Activated CD4-positive, CD25-positive, alpha-beta regulatory T cell (primary cell): ENCODE measurements at places on chromosomes 7 and 10.

GRCh38 chr10:102473445-102474331 lies 22.3 kb upstream of the C10orf95 start:
- DNase-seq, result no peak

- no peak for DNase-seq
Measured at GRCh38 chr10:70491614-70492013, 13.0 kb downstream of the PALD1 start.

DNA sequence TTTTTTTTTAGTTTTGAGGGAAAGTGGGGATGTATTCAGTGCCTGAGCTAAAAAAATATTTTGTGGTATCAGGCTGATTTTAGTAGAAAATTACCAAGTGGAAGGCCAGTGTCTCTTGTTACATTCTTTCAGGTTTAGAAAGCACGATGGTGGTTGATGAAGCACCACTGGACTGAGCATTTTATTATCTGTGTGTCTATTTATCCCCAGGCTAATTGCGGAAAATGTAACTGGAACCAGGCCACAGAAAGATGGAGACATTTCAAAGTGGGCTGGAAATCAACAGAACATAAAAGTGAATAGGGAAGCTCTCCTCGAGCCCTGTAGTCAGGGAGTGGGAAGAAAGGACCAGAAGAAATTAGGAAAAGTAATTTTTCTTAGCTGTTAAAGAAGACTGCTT lies 261.0 kb downstream of the STK31 start:
- no peak for DNase-seq

DNA sequence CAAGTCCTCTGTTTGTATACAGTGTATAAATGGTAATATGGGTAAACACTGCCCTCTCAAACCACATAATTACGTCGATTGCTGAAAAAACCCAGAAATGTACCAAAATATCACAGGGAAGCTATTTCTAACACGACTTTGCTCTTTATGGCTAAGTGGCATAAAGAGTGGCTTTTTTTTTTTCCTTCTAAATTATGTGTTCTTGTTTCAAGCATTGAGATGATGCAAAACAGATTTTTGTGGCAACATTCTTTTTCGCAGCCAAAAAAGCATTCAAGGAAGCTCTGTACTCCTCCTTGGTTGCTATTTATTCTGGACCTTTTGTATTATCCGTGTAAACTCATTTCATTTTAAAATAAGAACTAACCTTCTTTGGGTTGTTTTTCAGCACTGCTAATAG lies 138.9 kb downstream of the VTI1A start:
- DNase-seq, result no peak

- DNase-seq, result no peak
Measured at GRCh38 chr7:157389951-157390730, 53.3 kb downstream of the DNAJB6 start.

GRCh38 chr7:24388212-24388611 lies 104.2 kb downstream of the NPY start:
- DNase-seq, result no peak

DNA sequence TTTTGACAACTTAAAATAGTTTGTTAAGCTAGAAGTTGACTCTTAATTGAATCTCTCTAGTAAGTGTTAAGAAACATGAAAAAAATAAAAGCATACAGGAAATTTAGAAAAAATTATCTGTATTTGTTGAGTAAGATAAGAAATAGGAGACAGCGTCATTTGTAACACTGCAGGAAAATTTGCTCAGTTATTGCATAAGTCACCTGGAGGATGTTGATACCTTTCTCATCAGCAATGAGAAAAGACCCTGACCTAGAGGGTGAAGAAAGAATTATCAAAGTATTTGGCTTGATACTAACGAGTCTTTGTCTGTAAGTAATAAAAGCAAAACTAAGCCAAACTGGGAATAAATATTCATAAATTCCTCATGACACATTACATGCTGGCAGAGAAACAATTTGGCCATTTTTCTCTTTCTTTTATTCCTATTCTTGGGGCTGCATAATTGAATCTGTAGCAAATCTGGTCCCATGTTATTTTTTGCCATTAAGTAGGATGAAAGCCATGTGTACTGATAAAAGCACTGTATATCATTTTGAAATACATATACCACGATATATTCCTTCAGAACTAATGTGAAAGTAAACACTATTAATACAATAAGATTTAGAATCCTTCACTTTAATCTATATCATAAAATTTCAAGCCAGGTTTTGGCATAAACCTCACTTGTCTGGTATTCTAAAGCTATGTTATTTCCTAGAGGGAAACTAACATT lies 362.8 kb downstream of the THSD7A start:
- DNase-seq, result no peak

GRCh38 chr10:78772486-78772885 lies 296.3 kb upstream of the ZMIZ1 start:
- no peak for DNase-seq

DNA sequence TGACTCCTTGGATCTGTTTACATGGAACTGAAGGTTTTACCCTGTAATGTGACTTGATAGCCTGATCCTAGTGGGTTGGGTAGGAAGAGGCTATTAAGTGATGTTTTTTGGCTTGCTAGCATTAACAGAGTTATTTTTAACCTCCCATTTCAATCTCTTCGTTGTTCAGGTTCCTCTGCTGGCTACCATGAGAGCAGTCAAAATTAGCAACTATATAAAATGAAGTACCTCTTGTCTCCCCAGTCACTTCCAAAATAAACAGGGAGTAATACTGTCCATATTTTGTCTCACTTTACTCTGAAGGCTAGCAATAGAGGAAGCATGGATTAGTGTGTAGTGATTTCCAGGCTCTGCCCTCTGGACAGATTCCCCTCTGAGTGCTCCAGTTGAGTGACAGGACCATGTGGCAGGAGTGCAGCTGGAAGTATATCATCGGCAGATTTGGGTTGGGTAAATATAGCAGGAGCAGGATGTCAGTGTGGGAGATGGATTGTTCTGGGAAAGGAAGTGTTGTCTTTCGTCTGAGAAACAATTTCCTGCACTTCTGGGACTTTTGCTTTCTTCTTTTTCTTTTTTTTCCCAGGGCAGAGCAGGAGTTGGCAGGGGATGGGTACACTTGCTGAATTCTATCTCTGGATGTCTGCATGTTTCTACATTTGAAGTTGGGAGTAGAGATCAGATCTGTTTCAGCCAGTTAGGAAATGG lies 35.2 kb downstream of the GBF1 start:
- no peak for DNase-seq

GRCh38 chr7:47905076-47905920 lies 43.0 kb downstream of the PKD1L1 start:
- DNase-seq, result no peak

DNA sequence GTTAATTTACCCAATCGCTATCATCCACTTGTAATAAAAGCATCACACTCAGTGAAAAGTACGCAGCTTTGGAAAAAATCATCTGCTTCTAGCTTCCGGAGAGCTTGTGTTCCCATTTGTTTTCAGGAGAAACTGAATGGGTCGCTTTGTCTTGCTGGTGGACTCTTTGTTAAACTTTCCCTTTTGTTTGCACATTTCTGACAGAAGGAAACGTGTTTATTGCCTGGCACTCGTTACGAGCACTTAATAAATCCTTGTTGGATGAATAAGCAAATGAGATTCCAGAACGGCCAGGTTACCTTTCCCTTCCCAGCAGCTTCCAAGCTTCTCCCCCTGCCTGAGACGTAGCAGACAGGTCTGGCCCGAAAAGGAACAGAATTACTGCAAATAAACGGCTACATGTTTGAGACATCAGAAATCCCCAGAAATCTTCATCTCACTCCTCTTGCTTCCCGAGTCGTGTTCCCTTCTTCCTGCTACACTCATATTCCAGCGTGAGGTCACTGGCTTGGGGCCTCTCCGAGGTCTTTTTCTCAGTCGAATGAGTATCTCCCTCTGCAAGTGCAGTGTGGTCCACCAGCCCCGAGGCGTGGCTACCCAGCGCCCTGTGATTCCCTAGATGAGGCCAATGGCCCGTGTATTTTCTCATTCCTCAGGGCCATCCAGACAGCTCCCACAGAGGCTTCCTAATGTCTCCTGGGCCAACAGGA lies 167.2 kb downstream of the FRMD4A start:
- no peak for DNase-seq

GRCh38 chr7:152601305-152601798 lies 74.6 kb downstream of the XRCC2 start:
- DNase-seq, result no peak

GRCh38 chr10:11161096-11161495 lies 143.4 kb downstream of the CELF2 start:
- no peak for DNase-seq

DNA sequence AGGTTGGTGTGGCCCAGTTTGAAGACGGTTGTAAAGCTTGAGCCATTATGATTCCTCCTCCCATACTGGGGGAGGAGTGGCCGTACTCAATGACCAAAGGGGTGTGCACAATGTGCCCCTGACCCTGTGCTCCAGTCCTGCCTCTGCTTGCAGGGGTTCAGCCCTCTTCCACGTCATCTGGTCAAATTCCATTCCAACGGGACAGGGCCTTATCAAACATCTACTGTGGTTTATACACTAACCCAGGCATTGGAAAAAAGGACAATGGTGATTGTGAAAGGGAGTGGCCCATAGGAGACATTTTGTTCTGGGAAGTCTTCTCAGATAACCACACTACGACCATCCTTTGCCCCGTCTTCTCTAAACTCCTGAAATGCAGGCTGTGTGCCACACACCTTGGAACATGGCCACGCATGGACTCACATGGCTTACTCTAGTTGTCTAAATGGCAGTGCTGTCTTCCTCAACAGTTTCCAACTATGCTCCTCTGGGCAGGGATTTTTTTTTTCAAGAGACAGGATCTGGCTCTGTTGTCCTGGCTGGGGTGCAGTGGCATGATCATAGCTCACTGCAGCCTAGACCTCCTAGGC lies 103.0 kb downstream of the JCAD start:
- DNase-seq, result no peak

DNA sequence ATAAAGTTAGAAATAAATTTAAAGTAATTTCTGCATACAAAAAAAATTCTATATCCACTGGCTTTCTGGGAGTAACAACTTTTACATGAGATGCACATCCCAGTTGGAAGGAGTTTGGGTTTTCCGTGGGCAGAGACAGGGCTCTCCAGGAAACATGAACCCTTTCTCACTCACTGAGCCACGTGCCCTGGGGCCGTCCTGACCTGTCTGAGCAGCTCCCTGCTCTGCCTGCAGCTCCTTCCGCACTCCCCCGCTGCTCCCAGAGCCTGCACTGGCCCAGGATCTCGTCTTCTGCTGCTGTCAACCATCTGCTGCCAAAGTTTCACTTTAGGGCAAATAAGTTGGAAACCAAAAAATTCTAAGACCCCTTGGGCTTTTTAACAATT lies 169.1 kb downstream of the DIP2C start:
- DNase-seq, result no peak

DNA sequence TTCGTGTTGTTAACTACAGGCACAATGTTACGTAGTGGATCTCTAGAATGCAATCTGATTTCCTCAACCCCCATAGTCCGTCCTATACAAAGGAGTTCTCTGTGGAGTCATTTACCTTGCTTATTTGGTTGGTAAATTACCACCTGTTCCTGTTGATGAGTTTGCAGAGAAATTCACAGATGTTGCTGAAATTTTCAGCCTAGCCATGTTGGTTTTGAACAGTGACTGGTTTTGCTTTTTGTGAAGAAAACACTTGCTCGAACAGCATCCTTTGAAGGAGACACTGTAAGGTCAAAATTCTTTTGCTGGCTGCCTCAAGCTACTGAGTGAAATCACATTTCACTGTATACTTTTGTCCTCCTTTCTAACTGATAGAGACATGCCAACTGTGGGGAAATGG lies 15.4 kb upstream of the PRKCQ start:
- DNase-seq, result no peak

- no peak for DNase-seq
Measured at GRCh38 chr7:12890586-12890985, 203.2 kb downstream of the ARL4A start.

DNA sequence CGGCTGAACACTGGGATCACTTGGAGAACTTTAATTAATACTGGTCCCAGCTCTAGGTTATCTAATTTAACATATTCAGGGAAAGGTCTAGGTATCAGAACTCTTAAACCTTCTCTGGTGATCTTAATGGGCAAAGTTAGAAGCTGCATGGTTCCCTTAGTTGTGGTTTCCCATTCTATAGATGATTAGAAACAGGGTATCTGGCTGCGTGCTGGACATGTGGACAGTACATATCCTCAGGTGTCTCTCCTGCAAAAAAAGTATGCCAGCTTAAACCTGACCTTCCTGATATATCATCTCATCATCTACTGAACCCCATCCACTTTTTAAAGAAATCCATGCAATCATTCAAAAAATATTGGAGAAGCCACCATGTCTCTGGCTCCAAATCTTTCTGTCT lies 284.5 kb upstream of the DKK1 start:
- DNase-seq, result no peak

DNA sequence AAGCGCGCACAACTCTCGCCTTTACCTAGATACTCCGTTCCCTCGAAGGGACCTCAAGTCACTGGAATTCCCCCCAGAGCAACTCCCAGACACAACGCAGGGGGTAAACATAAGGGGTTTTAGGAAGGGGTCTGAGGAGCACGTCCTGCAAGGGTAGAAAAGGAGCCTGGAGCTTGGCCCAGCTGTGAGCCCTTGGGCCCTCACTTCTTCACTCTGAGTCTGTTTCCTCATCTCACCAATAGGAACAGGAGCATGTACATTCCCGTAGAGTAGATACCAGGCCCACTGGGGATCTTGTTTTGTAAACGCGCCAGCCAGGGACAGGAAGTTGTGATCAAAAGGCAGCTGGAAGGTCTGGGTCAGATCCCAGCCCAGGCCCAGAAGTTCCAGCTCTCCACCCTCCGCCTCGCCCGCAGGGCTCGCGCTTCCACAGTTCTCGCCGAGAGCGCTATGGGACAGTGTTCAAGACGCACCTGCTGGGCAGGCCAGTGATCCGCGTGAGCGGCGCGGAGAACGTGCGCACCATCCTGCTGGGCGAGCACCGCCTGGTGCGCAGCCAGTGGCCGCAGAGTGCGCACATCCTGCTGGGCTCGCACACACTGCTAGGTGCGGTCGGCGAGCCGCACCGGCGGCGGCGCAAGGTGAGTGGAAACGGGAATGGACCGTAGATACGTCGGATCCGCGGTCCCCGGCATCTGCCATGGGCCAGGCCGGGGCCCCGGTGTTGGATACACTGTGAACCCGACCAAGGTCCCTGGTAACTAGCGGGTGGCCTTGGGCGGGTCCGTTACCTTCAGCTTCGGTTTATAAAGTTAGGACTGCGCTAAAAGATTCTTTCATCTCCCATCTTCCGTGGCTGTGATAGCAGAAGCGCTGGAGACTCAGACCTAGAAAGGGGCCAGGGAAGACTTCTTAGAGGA lies 1.3 kb downstream of the CYP26C1 start:
- DNase-seq, result no peak

- DNase-seq, result no peak
Measured at GRCh38 chr7:112266141-112266540, 59.6 kb downstream of the ZNF277 start.

- DNase-seq, result no peak
Measured at GRCh38 chr10:58971796-58972491, 204.5 kb upstream of the PHYHIPL start.

- no peak for DNase-seq
Measured at GRCh38 chr10:46541017-46541661, 15.3 kb downstream of the GPRIN2 start.

DNA sequence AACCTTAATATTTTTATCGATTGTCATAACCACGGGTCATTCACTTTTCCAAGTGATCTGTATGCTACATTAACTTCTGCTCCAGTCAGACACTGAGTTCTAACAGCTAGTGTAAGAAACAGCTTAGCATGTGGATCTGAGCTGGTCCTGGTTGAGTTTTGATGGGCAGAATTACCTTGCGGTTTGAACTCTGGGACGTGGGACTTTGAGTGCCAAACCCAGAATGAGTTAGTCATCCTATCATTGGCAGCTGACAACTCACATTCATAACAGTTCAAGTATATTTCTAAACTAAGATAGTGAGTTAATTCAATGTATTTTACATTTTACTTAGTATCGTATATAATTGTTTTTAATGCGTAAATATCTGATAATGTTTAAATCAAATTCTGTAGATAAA lies 43.2 kb downstream of the C7orf33 start:
- no peak for DNase-seq
